ENCODE measurements at places on chromosomes 5 and 9. TPM values are rescaled to one million over a fixed set of nuclear protein-coding genes. Genes with fewer than 3 reads are reported as not detected.

DNA sequence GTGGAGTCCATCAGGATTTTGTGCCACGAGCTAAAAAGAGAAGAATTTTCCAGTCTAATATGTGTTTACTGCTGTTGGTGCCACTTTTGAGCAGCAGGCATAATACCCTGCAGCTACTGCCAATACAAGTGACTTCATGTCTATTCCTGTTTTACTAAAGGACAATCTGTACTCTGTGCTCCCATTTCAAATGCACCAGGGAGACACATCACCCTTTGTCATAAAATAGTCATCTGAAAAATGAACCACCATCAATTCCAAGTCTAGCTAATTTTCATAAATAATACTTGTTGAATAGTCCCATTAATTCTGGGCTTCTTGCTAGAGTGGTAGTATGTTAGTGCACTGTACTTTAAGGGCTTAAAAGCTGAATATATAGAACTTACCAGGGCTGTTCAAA lies 8.9 kb upstream of the PKD2L2 start:
- DNase-seq: no peak

DNA sequence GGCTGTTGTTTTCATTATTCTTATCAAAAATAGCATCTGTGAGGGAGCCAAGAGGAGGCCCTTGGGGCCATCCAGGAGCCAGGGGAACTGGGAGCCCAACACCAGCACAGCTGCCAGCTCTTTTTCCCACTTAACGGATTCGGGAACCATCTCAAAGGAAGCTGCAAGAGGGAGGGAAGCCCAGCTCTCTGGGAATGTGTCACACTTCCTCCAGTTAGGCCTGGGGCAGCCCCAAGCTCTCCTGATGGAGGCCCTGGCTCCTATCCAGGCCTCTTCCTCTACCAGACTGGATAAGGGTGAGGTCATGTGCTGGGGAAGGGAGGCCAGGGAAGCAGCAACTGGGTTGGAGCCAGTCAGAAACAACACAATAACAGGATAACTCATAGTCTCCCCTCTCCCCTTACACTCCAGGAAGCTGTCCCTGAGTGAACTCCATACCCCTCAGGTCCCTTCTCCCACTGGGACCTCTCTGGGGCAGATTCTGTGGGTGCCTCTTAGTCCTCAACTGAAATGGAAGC lies 12.7 kb downstream of the CSF2 start:
- DNase-seq: no peak

- DNase-seq: no peak
Measured at GRCh38 chr5:136731241-136731900, 366.0 kb upstream of the TRPC7 start.

The C5orf58 gene
- polyA plus RNA-seq: not detected

The ANXA1 gene
- 30.3 TPM for polyA plus RNA-seq

The PRUNE2 gene
- 14.3 TPM for polyA plus RNA-seq

Measured in right renal cortex interstitium (tissue), 3 donors.